ENCODE measurements at places on chromosomes 1 and 21.

GRCh38 chr1:12458571-12458970 lies 159.4 kb downstream of the DHRS3 start:
- no peak for DNase-seq

DNA sequence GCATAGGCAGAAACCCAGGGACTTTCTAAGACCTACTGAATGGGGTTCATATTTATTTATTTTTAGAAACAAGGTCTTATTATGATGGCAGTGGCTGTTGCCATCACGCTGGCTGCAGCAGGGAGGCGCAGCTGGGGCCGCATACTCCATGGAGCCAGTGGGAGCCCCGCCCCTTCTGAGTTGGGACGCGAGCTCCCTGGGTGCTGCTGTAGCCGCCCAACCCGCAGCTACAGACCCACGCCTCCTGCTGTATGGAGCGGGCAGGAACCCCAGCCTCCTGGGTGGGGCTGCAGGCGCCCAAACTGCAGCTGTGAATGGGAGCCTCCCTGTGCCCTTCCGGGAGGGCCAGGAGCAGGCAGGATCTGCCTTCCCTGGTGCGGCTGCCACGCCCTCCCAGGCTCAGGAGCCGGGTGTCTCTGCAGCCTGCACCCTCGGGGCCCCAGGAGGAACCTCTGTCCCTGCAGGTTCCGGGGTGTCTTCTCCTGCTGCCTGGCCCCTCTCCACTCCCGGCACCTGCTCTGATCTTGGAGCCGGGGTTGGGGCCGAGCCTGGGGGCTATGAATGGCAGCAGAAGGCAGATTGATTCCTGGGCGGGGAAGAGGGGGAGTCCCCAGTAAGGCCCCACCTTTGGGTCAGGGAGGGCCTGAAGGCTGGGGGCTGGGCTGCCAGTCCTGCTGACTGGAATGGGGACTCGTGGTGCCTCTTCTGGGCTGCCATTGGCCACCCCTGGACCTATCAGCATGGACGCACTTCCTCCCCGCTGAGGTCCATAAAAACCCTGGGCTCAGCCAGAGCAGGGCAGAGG lies 66.5 kb upstream of the LRRN2 start:
- no peak for DNase-seq

DNA sequence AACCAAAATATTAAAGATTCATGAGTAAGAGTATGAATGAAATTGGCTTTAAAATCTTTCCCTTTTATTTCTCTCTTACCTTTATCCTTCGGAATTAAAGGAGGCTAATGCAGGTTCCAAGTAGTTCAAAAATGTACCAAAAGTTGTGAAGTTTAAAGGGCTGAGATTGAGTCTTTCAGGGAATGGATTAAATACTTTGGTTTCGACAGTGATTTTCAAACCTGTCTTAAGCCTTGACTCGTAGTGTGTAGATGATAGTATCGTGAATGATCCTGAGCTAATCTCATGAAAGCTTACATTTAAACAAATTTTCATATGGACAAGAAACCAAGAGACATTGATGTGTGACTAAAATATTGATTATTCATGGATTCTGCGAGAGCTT lies 66.9 kb downstream of the DYRK1A start:
- no peak for DNase-seq

DNA sequence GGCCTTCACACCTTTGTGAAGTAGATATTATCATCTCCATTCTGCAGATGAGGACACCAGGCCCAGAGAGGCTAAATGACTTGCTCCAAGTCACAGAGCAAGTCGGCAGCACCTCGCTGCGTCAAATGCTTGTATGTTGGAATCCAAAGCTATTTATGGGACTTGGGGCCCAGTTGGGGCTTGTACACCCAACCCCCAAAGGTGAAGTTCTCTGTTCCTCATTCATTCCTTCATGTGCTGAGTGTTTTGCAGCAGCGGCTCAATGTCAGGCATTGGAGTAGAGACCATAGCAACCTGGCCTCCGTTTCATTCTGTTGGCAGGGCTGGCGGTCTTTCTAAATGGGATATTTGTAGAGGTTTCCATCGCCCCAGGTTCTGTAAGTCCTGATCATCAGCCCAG lies 113.4 kb upstream of the SLC25A33 start:
- no peak for DNase-seq

DNA sequence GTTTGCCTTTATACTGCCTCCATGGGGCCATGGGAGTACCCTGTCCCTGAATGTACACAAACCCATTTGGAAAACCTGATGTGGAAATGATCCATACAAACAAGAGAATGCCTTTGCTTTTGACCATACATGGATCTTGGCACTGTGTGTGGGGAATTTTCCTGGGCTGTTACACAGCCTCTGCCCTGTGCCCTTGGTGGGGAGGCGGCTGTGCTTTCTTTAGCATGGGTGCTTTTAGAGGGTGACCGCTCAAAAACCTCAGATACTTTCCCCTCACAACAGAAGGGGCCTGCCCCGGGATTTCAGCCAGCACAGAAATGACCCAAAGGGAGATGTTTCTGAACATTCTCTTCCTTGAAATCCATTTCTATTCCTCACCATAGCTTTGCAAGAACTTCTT lies 194.8 kb downstream of the LMO4 start:
- DNase-seq = no peak

- no peak for DNase-seq
Measured at GRCh38 chr1:99173282-99173681, 91.0 kb upstream of the PLPPR4 start.

- DNase-seq = no peak
Measured at GRCh38 chr1:25204797-25205480, 27.4 kb downstream of the SYF2 start.

- DNase-seq = no peak
Measured at GRCh38 chr21:28561772-28562171, 430.9 kb downstream of the LTN1 start.

GRCh38 chr1:75990686-75991085 lies 58.5 kb upstream of the ASB17 start:
- no peak for DNase-seq

DNA sequence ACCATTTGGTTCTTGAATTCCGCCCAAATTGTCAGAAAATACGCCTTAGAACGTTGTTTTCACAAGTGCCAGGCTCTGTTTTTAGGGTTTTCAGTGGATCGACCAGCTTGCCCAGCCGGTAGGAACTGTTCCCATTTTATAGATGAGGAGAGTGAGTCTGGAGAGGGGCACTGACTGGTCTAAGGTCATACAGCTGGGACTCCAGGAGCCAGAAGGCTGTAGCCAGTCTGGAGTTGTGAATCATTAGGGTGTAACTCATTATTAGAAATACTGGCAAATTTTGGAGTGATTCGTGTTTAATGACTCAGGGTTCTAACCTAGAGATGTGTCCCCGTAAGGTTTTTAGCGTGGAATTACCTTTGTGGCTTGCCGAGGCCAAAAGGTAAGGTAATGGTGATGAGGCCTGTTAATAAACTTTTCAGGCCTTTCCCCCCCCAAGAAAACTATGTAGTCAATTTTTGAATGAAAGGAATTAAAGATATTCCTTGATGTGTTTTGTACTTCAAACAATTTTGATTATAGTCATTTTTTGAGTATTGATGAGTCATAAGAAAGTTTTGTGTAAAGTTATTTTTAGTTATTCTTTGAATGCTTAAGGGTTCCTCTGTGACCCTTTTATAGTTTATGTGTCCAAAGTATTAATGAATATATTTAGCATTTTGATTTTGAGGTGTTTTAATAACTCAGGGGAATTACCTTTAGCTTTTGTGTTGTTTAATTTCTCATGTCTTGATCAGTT lies 2.1 kb downstream of the DYRK1A start:
- DNase-seq = no peak

DNA sequence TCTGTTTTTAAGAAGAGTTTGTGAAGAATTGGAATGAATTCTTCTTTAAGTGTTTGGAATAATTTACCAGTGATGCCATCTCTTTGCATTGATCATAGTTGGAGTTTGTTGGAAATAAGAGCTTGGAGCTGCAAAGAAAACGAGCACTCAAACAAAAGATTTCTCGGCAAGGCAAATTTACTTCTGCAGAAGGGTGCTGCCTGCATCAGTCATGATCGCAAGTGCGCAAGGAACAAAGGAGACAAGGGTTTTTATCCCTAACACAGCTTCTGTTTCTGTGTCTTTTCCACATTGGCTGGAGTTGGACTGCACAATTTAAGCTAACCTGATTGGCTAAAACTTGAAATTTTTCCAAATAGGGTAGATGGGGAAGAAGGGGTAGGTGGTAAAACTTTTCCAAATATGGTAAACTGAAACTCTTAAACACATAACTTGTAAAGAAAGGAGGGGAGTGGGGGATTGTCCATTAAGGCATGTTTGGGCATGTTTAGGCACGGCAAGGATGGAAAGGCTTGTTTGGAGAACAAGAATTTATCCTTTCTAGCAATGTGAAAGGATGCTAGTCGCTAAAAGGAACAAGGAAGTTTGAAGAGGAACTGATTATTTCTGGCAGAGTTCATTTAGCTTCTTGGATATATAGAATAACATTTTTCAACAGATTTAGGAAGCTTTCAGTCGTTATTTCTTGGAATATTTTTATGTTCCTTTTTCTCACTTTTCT lies 3.5 kb upstream of the AADACL4 start:
- DNase-seq = no peak

GRCh38 chr1:68322096-68322495 lies 89.8 kb upstream of the WLS start:
- DNase-seq = no peak

DNA sequence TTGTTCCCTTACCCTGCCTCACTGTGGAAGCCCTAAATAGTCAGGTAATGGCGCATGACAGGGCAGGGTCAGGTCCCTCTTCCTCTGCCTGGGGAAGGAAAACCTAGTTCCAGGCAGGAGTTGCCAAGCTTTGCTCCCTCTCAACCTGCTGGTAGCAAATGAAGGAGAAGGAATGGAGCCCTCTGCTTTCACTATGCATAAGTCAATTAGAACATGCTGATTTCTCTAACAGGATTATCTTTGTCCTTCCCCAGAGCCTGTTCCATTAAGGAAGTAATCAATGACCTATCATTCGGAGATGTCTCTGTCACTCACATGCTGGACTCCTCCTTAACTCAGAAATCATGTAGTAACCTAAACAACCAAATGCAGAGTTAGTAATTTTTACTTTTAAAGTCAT lies 161.8 kb upstream of the NFIA start:
- DNase-seq = no peak

DNA sequence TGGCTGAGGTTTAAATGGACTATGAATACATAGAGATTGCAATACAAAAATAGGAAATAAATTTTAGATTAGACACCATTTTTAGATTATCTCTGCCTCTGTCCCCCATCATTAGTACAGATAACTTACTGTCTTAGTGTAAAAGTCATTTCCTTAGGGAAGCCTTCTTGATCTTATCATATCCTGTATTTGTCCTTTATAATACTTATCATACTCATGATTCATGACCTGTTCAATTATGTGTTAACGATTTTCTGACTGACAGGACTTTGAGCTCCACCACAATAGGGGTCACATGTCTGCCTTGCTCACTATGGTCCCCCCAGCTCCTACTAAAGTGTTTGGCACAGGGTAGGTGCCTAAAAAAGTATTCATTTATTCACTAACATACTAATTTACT lies 14.6 kb downstream of the TEX38 start:
- no peak for DNase-seq

DNA sequence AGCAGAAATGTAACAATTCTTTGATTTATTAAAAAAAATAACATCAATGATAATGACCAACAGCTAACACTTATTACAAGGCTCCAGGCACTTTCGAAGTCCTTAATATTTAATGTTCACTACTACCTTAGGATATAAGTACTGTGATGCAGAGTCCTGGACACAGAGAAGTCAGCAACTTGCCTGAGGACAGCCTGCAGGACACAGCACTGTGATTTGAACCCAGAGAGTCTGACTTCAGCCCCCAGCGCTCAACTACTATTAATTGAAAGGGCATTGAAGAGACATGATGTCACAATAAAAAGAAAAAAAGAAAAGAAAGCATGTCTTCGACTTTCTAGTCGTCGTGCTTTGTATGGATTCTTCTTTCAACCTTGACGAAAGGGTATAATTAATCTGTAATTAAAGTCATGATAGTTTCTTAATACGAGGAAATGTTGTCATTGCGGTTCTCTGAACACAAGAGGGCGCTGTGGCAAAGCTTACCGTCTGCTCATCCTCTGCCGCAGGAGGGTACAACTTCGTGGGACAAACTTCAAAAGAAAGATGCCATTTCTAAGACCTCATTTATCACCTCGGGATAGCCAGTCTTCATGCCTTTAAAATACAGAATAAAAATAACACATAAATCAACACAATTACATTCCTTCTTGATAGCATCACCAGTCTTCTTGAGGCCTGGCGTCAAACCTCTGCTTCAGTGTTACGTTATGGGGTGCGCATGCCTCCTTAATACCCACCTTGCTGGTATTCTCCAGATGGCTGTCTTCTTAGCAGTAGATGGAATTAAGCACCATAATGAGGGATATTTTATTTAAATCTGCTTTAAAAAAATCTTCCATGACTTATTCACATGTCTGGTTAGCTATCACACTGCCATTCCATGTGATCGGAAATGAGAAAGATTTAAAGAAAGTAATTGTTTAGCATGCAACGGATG lies 240.1 kb downstream of the DISC1 start:
- peak; percentile 52 for DNase-seq

DNA sequence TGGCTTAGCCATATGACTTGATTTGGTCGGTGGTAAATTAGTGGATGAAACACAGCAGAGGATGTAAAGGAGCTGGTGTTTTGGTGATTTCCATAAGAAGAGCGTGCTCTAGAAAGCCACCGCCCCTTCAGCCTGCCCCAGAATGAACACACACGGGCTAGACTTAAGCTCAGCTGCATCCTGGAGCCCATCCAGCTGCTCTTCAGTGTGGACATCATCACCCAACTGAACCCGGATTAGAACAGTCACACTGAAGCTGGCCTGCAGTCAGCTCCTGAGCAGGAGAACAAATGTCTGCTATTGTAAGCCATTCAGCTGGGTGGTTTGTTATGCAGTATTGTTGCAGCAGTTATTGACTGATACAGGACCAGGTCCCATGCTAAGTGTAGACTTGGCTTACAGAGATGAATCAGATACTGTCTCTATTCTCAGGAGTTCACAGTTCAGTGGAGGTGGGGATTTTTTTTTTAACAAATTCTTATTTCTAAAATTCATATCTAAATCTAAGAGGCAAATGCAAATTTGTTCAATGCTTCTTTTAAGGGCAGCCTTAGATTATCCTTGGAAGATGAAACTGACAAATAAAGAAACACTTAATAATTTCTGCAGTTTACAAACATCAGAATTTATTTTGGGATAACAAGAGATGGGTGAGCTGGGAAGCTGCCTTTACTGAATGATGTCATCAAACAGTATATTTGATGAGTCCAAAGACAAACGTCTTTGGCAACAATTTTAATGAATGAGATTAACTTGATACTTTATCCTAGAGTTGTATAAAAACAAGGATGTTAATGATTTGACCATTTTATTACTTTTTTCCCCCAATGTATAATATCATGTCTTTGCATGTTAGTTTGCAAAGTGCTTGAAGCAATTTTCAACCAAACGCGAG lies 251.2 kb downstream of the TRABD2B start:
- no peak for DNase-seq

- DNase-seq = no peak
Measured at GRCh38 chr1:205348554-205349487, 7.9 kb downstream of the KLHDC8A start.
